A673 (cell line): ENCODE measurements at places on chromosomes 3 and 15. TPM values are rescaled to one million over a fixed set of nuclear protein-coding genes. Genes with fewer than 3 reads are reported as not detected.
A peak's percentile ranks its signal among the peaks of the same experiment; 100 is the strongest.

DNA sequence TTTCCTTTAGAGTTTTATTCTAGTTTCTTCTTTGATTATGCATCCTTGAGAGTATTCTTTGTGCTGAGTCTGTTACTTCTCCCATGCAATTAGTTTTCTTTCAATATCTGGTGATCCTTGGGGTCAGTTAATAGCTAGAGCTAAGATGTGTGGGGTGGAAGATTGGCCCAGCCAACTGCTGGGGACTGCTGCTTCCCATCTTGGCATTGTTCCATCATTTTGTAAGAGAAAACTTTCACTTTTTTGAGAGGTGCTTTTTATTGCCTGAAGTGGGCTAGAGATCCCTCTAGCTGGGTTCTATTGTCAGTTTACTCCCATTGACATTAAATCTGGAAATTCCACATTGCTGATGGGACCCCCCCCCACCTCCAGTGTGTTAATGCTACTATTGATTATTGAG, 15.4 kb downstream of the BCL2L10 start:
- peak; percentile 34 for DNase-seq

- DNase-seq, result no peak
Observed at GRCh38 chr15:101122266-101122665, 129.6 kb downstream of the CHSY1 start.

GLDN gene
- not detected in 2 replicates for total RNA-seq

DNA sequence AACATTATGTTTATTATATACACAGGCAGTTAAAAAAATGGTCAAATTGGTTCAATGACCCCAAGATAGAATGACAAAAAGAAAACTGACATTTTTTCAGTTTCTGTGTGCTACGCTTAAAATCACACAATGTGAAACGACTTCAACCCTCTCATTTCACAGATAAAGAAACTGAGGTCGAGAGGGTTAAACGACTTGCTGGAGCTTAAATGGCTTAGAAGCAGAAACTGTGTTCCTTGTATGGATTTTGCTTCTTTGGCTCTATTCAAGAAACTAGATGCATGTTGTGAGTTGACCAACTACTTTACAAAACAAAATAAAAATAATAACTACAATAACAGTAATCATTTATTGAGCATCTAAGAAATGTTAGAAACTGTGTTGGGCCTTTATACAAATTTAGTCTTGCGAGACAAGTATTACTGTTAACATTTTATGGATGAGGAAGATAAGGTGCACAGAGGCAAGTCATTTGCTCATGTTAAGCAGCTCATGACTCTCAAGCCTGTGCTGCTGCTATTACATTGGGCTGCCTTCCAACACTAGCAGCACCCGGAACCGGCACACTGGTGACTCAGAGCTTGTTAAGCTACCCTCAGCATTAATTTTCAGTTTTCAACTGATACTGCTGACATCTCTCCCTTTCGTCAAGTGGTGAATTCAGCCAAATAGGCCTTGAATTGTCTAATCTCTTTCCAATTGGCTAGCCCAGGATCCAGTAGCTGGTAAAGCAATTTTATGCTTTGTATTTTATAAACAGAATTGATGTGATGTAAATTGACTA, 487.6 kb downstream of the NAALADL2 start:
- DNase-seq, result peak; percentile 70

GRCh38 chr3:72722930-72723726, 125.1 kb downstream of the SHQ1 start:
- peak; percentile 35 for DNase-seq

GRCh38 chr15:70954733-70955132, 62.1 kb downstream of the LRRC49 start:
- DNase-seq, result no peak
